ENCODE measurements at places on chromosomes 6 and 20.

- no peak for DNase-seq
These were observed 22.7 kb downstream of the GPR63 start for GRCh38 chr6:96814625-96815024.

- DNase-seq = no peak
These were observed 150.3 kb upstream of the PREP start for GRCh38 chr6:105553171-105553570.

DNA sequence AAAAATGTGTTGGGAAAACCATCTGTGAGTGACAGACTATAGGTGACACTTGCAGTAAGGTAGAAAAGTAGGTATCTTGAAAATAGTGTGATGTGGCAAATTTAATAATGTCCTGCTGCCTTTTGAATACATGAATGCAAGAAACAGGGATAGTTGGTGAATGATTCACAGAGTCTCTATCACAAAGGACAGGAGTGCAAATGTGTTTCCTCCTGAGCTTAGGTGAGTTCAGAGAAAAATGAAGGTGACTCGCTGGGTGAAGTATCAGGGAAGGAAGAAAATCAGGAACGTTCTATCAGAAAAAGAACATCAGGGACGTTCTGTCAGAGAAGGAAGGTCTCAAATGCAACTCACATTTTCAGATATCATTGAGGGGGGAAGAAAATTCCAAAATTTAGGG is 557.8 kb upstream of the SLC35B3 start:
- no peak for DNase-seq

DNA sequence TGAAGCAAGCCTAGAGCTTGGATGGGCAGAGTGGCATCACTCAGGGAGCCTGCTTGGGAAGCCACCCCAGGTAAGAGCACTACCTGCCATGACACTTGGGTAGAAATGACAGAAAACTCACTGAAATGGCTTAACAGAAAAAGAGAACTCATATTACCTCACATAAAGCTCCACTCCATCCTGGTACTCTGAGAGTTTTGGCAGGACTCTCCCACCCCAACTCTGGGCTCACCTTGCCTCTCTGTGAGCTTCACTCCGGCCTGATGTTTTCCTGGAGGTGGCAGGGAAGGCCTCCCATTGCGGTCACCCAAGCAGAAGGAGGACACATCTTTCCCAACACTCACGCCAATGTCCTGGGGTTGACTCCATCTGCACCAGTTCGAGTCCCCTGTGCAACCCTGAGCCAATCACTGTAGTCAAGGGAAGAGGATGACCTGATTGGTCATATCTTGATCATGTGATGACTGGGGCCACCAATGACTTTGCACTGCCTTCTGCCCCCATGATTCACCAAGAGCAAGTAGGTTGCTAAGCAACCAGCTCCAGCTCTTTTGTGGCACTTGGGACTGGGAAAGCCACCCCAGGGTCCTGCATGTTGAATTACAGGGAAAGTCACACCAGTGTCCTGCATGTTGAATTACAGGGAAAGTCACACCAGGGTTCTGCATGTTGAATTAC is 446.1 kb upstream of the SULF2 start:
- DNase-seq = no peak

DNA sequence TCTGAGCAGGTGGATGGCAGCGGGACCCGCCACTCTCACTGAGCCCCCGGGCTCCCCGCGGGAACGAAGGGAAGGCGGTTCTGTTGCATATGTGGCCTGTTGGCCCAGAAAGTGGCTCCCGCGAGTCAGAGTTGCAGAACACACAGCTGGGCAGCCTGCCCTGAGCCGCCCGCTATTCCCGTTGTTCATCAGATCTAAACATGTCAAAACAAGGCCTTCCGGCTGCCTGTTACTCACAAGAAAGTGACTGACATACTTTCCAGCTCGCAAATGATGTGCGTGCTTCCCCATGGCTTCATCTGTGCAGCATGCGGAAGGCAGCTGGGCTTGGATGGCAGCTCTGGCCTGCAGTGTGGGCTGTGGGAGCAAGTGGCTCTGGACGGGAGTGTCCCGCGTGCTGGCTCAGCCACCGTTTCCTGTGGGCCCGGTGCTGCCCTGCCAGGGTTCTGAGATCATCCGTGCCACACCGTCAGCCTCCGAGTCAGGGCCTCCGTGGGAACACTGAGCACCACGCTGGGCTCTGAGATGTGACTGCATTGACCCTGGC is 227.3 kb downstream of the ERMARD start:
- no peak for DNase-seq

Data from liver (tissue), 10 donors.